C1 segment of cervical spinal cord (tissue), 14 donors: ENCODE measurements at places on chromosomes 6 and 20.

DNA sequence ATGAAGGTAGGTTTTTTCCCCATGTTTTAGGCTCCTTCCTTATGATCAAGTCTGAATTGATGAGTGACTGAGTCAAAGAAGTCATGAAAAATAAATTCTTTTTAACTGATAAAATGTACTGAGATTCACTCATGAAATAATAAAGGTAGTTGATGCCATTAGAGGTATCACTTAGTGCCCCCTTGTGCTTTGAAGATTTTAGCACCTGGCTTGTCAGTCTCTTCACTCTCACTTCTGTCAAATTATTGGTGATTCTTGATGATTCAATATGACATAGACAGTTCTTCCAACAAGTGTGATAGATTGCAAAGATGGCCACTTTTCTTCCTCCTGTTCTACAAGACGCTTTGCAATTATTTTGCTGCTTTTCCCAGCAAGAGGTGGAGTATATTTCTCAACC, 4.2 kb upstream of the DLK2 start:
- DNase-seq = no peak

DNA sequence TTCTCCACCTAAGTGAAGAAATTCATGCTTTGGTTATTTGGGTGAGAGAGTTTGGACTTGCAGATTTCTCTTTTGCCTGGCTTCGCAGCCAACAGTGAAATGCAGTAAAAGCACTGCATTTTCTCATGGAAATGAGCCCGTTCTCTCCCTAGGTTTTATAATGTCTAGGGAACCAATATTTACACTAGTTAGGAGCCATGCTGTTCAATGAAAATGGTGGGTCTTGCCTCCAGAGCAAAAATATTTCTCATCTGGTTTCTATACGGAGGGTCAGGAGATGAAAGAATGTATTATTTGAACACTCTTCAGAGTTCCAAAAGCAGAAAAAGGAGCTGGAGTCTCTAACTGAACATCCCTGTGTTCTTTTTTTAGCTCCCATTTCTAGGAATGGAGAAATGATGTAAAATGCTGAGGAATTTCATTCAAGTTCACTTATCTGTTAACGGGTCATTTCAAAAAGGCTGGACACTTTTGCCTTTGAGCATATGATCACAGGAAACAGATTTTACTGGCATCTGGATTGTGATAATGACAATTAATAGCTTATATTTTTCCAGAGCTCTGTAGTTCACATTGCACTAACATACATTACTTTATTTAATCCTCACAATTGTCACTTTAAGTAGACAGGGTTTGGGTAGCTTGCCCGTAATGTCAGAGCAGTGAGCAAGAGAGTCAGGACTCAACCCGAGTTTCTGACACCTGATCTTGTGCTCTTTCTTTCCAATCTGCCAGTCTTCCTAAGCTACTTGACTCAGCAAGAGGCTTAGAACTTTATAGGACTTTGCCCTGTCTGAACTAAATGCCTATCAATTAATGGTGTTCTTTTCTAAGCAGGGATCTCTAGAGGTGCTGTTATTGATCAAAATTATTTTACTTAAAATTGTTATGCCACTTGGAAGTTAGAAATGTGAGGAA, 78.0 kb downstream of the PPP1R14C start:
- no peak for DNase-seq

DNA sequence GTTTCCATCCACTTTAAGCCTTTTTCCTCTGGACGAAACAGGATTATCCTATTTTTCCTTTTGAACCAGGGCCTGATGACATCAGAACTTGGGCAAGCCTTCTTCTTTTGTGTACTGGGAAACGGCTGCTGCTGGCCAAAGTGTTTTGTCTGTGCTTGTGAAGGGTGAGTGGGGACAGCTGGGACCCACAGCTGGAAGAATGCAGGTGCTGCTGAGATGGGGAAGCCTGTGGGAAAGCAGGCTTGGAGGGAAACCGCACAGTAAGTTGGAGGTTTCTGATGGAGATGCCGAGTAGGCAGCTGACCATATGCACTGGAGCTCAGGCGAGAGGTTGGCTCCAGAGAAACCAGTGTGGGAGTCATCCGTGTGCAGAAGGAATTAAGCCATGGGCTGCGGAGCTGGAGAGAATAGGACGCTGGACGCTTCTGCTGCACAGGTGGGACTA, 8.5 kb upstream of the PSMG4 start:
- peak; percentile 29 for DNase-seq

DNA sequence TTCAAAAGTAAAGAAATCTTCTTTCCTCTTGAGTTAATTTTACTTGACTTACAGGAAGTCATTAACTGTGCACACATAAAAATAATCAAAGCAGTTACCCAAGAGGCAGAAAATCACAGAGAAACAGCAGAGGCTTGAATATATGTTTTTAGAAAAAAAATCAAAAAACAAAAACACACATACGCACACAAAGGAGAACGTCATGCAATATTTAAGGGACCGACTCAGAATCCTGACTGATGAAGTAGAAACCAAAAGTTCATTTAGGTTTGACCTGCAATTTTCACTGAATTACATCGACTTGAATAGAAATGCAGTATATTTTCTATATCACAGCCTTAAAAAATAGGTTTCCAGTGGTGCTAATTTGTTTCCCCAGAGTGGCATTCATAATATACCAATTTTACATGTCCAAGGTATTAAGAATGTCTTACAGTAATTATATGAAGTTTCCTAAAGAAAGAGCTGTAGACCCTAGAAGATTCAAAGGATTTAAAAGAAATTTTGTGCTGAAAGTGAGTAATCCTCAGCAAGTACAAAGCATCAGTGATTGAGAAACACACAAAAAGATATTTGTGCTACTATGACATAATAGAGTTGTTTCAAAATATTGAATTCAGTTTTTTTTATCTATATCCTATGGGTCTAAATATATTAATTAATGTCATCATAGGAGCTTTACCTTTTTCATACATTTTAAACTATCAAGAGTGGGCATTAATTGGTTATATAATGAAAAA, 358.5 kb upstream of the RUNX2 start:
- no peak for DNase-seq

DNA sequence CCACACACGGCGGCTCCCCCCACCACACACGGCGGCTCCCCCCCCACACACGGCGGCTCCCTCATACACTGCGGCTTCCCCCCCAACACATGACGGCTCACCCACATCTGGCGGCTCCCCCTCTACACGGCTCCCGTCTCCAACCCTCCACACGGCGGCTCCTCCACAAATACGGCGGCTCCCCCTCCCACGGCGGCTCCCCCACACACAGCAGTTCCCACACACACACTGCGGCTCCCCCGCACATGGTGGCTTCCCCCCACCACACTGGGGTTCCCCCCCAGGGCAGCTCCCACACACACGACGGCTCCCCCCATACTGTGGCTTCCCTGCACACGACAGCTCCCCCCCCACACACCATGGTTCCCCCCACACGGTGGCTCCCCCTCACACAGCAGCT, 98.0 kb downstream of the TTLL2 start:
- no peak for DNase-seq

DNA sequence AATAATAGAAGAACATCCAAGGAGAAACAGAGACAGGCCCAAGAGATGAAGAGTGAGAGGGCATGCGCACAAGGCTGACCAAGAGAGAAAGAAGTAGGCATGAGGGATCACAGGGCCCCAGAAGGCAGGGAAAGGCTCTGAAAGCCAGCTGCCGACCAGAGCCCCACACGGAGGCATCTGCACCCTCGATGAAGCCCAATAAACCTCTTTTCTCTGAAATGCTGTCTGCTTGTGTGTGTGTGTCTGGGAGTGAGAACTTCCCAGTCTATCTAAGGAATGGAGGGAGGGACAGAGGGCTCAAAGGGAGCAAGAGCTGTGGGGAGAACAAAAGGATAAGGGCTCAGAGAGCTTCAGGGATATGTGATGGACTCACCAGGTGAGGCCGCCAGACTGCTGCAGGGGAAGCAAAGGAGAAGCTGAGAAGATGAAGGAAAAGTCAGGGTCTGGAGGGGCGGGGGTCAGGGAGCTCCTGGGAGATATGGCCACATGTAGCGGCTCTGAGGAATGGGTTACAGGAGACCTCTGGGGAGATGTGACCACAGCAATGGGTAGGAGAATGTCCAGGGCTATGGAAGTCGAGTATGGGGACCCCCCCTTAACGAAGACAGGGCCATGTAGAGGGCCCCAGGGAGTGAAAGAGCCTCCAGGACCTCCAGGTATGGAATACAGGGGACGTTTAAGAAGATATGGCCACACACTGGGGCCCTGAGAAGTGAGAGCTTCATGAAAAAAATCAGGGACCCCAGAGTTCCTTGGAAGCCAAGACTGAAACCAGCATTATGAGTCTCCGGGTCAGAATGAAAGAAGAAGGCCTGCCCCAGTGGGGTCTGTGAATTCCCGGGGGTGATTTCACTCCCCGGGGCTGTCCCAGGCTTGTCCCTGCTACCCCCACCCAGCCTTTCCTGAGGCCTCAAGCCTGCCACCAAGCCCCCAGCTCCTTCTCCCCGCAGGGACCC, 981 bp upstream of the TNF start:
- DNase-seq = no peak

DNA sequence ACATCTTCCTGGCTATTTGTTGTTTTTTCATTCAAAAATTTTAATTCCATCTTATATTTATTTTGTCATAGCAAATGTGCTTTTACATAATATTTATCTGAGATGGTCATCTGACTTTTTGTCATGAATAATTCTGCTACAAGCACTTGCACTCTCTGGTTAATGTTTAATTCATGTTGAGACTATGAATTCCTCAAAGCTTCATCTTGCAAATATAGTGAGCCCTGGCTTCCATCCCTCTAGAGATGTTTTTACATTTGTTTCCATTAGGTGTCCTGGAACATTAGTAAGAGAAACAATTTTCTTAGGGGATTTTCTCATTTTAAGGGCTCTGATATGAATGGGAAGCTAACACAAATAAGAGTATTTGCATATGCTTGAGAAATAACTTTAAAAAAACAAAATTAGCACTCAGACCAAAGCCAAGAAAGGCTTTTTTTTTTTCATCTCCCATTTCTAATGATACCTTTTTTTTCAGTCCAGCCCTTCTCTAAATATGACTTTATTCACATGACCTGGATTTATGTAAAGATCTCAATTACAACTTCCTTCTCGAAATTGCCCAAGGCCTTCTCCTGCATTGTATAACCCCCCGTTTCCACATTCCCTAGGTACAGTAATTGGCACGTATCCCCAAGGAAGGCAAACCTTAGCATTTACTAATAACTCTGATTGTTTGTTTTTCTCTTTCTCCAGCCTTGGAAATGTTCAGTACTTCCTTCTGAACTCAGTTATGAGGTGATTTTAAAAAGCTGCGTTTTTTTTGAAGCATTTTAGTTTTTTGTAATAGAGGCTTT, 797.0 kb upstream of the GJE1 start:
- DNase-seq = no peak

DNA sequence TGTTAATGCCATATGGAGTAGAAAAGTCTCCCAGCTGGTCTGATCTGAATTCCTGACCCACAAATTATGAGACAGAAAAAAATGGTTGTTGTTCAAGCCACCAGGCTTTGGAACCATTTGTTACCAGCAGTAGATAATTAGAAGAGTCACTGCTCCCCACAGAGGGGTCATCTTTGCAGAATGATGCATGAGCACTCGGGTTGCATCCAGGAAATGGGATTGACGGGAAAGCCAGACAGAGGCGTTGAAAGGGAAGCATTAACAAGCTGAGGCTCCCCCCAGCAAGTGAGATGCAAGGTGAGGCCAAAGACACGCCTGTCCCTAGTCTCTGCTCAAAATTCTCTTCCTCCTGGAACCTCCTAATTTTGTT, 182.5 kb downstream of the SYNDIG1 start:
- no peak for DNase-seq

DNA sequence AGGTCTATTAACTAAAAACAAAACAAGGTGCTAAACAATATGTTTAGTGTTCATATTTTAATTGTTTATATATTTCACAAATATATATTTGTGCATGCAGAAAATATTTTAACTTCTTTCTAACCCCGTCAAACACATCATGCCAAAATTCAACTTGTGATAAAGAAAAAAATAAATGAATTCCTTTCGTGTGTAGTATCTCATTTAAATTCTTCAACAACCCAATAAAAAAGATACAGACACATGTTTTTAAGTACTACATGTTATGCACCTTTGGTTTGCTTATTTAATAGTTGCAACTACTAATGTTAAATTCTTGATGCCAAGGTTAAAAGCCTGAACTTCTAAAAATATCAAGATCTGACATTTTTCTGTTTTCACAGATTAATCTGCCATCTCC, 252.4 kb downstream of the ESR1 start:
- no peak for DNase-seq

- no peak for DNase-seq
Observed at GRCh38 chr20:59137532-59137931, 26.1 kb upstream of the ZNF831 start.

GRCh38 chr6:158026054-158026900, 44.6 kb downstream of the SYNJ2 start:
- DNase-seq = no peak

GRCh38 chr6:105212587-105212986, 32.8 kb upstream of the POPDC3 start:
- DNase-seq = no peak

DNA sequence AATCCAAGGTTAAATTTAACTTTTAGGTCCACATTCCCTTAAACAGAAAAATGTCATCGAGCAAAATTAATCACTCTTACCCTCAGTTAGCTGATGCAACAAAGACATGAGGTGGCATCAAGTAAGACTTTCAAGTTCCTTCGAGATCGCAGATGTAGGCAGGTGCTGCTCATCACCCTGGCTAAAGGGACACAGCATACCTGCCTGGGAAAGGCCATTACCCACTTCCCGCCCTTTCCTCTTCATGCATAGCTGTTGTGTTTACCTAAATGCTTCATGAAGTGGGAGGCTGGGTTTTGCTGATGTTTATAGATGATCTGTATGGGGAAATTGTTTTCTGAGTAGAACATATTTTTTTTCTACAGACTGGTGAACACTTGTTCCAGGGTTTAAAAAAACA, 67.7 kb downstream of the GFRA4 start:
- DNase-seq = no peak
